ENCODE measurements at places on chromosomes 7 and 10.

DNA sequence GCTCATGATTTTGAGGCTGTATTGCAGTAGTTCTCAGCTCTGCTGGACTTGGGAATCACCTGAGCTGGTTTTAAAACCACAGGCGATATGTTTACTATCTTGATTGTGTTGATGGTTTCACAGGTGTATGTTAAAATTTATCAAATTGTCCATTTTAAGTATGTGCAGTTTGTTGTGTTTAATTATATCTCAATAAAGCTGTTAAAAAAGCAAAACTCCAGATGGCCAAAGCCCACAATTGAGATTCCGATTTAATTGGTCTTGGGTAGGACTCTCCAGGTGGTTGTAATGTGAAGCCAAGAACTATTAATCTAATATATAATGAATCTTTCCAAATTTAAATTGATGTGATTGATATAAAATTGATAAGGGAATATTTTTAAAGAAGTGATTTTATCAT lies 48.6 kb downstream of the NRCAM start:
- DNase-seq: no peak

DNA sequence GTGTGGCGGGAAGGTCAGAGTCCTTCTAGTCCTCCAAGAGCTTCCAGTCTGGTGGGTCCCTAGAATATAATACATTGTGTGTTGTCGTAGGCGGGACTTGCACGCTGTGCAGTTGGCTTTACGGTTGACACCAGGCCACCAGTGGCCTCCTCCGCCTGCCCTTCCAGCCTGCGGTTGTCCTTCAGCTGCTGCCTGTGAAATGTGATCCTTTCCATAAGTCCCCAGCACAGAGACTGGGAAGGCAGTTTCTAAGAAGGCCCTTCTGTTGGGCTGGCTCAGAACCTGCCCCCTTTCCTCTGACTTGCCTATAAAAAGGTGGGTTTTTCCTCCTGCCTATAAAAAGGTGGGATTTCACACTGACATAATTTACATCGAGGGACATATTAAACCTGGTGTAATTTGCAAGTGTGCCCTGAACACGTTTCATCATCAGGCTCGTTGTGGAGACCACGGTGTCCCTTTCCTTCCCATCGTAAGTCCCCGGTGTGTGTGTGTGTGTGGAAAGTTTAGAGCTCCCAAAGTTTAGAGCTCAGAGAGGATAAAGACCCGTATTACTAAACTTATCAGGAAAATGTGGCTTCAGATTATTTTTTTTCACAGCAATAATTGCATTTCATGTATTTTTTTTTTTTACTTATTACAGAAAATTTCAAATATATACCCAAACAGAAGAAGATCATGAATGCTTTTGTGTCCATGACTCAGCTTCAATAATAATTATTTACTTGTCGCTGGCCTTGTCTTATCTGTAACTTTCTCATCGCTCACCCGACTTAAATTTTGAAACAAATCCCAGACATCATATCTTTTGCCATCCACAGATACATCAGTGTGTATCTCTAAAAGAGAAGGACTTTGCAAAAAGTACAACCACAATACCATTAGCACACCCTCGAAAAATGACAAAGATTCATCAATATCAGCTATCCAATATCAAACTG lies 45.1 kb downstream of the CUX1 start:
- DNase-seq: no peak

- no peak for DNase-seq
Observed at GRCh38 chr10:48572414-48572813, 32.5 kb downstream of the ARHGAP22 start.

GRCh38 chr7:158052381-158053060 lies 535.1 kb downstream of the PTPRN2 start:
- no peak for DNase-seq

DNA sequence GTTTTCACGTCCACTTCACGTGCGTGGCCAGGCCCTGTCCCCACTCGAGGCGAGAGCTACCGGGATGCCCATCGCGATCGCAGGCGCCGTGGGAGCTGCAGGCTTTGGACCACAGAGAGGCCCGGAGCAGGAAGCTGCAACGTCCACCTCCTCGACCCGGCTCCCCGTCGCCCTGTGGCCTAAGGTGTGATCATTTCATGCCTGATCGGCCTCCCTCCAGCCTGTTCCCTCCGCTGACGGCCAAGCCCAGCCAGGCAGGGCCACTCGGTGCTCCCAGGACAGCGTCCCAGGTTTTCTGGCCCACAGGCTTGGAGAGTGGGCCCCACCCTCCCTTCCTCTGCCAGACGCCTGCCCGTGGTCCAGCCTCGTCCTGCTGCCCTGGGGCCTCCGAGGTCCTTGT lies 19.6 kb downstream of the KNDC1 start:
- DNase-seq: no peak

GRCh38 chr7:39433550-39433949 lies 132.7 kb upstream of the YAE1 start:
- DNase-seq: no peak

DNA sequence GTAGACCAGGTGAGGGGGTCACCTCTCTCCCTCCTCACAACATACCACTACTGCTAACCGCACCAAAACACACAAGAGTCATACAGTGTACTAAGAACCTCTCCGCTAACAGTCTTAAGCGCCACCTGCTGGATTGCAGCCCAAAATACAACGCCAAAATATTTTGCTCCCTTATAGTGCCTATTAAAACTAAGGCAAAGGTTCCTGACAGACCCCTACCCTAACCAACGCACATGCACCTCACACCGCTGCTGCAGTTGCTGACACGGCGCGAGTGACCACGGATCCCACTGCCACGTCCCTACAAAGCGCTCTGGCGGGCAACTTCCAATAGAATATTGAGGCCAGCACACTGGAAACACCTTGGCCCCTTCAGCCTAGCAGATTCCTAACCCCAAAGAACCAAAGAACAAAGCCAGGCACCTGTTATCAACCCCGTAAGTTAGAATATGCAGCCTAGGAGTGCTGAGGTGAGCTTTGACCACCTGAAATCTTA lies 563.6 kb upstream of the SEMA3D start:
- no peak for DNase-seq

DNA sequence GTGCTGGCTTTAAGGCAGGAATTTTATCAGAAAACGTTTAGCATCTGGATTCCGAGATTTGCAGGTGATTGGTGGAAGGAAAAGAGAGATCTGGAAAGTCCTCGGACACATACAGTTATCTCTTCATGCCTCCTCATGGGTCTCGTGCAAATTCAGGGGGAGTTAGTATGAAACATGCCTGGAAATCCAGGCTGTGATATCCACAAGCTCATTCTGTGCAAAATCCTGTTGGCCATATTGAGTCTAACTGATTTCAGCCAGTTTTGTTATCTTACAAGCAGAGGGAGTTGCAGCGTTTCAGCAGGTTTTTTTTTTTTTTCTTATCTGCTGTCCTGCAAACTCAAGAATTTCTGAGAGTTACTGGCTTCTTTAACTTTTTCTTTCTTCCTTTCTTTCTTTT lies 411.5 kb downstream of the GALNT17 start:
- no peak for DNase-seq

- DNase-seq: no peak
Observed at GRCh38 chr7:2666155-2666554, 21.8 kb upstream of the AMZ1 start.

GRCh38 chr10:70354556-70354955 lies 27.9 kb downstream of the LRRC20 start:
- no peak for DNase-seq

- DNase-seq: no peak
Observed at GRCh38 chr10:72158176-72158575, 57.6 kb upstream of the ANAPC16 start.

DNA sequence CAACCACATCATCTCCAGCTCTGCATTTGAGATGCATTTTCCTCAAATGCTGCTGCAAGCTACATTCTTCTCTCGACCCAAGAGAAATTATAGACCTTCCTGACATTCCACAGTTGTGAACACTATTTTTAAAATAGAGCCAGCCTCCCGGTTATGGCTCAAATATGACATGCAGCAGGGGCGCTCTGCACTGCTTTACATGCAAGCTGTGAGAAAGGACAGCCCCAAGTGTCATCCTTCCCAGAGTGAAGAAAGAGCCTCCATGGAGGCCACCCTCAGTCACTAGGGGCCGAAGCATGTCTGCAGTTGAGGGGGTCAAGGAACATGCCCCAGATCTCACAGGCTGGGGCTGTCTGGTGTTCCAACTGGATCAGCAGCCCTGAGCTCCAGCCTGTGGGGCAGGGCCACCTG lies 63.9 kb upstream of the CHST15 start:
- DNase-seq: no peak

DNA sequence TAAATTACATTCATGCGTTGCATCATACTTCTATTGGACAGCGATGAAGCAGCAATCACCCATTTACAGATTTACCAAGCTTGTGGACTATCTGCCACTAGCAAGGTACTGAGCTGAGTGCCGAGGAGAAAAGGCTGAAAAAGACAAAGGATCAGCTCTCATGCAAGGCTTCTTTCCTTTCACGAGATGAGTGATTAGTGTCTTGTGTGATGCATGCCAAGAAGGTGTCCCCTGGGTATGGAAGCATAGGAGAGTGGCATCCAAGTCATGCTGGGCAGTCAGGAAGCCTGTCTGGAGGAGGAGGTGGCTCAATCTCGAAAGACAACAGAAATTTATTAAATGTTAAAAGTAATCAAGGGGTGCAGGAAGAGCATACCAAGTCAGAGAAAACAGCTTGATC lies 40.9 kb downstream of the ACSM6 start:
- DNase-seq: no peak

DNA sequence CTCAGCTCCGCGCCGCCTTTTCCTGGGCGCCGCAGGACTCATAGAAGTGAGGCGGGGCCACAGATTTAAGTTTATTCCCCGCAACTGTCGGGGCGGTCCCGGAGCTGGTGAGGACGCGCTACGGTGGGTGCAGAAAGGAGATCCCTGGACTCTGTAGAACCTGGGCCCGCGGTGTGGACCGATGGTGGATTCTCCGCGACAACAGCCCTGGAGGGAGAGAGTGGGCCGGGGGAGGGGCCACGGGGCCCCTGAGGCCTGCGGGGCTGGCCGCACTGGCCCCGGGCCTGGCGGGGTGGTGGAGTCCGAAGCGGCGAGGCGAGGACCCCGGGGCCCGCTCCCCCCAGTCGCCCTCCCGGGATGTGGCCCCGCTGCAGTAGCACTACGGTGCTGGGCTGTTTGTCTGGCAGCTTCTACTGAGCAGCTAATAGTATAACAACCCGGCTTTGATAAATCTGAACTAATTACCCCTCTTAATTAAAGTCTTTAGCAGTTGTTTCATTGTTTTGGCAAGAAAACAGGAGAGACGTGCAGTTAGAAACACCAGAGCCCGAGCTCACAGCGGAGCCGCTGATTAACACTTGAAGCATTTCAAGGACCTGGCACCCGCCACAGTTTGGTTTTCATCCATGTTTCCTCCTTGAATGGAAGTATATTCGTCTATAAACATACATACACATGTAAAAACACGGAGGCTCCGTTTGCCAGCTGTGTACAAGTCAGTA lies 4.2 kb downstream of the FEZF1 start:
- DNase-seq: no peak

DNA sequence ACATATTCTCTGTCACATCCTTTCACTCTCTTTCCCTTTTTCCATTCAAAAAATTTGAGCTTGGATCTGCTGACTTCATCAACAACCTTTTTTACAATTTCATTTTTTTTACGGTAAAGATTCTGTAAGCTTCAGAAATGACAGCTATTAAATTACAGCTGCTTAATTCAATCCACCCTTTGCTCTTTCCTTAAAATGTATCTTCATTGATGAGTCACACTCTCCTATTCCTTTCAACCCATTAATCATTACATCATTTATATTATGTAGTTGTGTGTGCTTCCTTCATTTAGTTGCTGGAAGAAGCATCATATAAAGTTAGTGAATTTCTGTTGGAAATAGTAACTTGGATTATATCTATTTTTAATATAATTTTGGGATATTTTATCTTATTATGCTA lies 67.1 kb upstream of the MAGI2 start:
- no peak for DNase-seq

- no peak for DNase-seq
Observed at GRCh38 chr7:136938476-136938875, 70.0 kb downstream of the CHRM2 start.

- DNase-seq: no peak
Observed at GRCh38 chr7:128591705-128592104, 80.4 kb upstream of the GARIN1A start.

DNA sequence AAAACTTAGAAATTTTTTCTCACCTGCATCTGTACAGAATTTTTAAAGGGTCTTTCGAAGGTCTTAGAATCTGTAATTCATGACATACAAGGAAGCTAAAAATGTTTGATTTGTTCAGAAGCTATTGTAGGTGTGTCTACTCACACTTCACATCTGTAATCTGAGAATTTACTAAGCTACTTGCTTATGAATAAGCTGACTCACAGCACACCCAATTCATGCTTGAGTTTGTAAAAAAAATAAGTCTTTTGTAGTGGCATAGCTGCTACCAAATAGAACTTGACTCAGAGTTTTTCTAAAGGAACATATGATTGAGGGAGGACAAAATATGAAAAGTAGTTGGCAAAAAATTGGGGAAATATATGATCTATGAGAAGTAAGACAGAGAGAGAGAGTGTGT lies 12.7 kb upstream of the AGR2 start:
- no peak for DNase-seq

DNA sequence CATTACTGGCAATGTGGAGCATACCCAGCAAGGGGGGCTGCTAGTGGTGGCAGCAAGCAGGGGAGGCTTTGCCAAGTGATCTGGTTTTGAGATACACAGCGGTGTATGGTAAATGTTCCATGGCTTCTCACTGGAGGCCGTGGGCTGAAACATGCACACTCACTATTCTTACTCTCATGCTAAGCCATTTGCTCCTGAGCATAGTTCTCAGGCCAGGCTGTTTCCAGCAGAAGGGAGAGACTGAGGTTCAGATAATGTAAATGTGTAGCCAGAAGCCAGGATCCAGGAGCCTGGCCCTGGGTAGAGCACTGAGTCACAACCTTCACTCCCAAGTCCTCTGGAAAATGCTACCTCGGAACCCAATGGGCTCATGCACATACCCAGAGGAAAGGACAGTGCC lies 757.9 kb downstream of the GRID1 start:
- no peak for DNase-seq

- DNase-seq: no peak
Observed at GRCh38 chr10:7797582-7797981, 9.6 kb downstream of the ATP5F1C start.

DNA sequence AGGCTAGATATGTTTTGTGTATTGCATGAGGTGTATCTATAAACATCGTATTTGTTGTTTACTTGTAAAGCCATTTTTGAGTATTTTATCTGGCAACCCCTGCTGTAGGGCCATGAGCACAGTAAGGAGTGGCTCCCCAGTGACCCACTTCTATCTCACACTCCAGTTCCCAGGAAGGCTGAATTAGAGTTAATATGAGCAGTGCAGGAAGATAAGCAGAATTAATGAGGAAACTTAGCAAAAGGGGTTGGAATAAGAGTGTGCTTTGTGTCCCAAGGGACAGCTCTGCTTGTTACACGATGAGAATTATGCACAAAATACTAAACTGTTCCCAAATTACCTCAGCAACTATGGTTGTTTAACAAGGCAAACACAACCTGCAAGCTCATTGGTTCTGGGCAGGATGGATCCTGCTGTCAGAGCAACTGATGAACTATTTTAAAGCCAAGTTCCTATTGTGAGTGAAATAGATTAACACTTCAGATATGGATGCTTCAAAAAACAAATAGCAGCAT lies 1005.8 kb downstream of the NRG3 start:
- DNase-seq: no peak

All from stimulated activated CD8-positive, alpha-beta memory T cell treated with anti-CD3 and anti-CD28 coated beads, Interleukin-4, amount 100 ng/mL, for 1 hour (primary cell).